ENCODE measurements at places on chromosomes 11 and 22.

- no peak for DNase-seq
Observed at GRCh38 chr22:28118957-28119631, 200.0 kb upstream of the PITPNB start.

DNA sequence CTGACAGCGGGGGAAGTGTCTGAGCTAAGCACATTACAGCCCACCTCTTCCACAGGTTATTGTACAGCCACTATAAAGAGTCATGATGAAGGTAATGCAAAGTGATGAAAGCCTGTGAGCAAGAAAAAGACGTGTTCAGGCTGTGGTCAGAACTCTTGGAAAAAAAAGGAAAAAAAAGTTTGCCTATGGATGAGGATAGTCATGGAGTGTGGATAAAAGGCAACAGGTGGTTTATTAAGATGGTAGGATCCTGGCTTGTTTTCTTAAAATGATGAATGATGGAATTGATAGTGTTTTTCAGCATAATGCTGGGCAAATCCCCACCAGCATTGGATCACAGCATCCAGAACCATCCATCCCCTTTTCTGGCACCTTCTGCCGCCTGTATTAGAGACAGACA is 23.1 kb downstream of the UPB1 start:
- DNase-seq, result no peak

- DNase-seq, result no peak
Observed at GRCh38 chr11:123431619-123432018, 1.6 kb downstream of the GRAMD1B start.

- DNase-seq, result no peak
Observed at GRCh38 chr11:34160049-34160721, 54.8 kb downstream of the NAT10 start.

- DNase-seq, result no peak
Observed at GRCh38 chr11:27394781-27395228, 31.8 kb upstream of the CCDC34 start.

All from stimulated activated CD4-positive, alpha-beta T cell treated with anti-CD3 and anti-CD28 coated beads, Interleukin-12 subunit alpha, Interleukin-12 subunit beta, amount 100 ng/mL, for 48 hours (primary cell).